ENCODE measurements at places on chromosomes 3 and 15. TPM values are rescaled to one million over a fixed set of nuclear protein-coding genes. Genes with fewer than 3 reads are reported as not detected.

GRCh38 chr15:80204231-80204630 lies 47.8 kb downstream of the CTXND1 start:
- no peak overlapping the region for H3K27ac ChIP-seq
- H3K4me3 ChIP-seq, result no peak overlapping the region
- H3K36me3 ChIP-seq, result no peaks in the 10 kb centered on the region
- peaks cover 8% of the 10 kb centered on the region for H3K4me1 ChIP-seq

DNA sequence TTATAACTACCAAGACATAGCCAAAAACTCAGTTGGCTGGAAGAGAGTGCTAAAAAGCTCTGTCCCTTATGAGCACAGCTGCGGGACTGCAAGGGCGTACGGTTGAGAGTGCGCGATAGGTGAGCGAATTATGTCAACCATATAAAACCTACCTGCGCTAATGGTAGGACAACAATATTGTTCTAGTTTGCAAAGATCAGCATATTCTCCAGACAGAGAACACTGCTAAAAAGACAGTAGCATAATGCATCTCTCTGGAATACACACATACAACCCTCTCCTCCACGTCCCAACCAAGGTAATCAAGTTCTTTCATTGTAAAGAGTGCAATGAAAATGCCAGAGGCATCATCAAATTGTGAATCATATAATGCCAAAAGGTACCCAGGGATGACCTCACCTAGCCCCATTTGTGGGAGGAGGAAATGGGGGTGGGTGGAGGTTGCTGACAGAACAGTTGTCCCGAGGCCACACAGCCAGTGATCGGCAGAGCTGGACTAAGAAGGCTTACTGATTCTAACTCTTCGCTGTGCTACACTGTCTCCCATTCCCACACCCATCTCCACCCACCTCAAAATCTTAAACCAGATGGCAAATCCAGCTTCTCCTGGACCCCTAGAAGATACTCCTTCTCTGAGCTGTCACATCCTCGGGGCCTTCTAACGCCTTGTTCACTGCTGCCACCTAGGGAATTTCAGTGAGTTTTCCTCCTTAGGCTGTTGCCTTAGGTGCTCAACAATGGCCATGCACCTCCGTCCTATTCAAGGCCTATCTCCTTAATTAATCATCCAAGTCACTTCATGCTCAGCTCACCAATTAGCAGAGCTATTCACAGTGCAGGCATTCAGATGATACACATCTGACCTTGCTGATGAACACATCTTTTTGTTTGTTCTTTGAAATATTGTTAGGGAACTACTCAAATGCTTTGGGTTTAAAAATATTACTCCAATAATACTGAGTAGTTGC lies 60.7 kb downstream of the RPL22L1 start:
- no peak overlapping the region for H3K4me3 ChIP-seq
- H3K4me1 ChIP-seq, result no peaks in the 10 kb centered on the region
- H3K36me3 ChIP-seq, result no peaks in the 10 kb centered on the region

ANKRD63 gene
- total RNA-seq, result not detected

GRCh38 chr3:130345487-130346079 lies at the start of gene COL6A5:
COL6A5 (plus strand) TSS chr3:130345672; CDS start chr3:130373639, 27,967 bp downstream.
- no peak within 1 kb of the TSS for H3K4me3 ChIP-seq
- H3K27me3 ChIP-seq, result peaks cover 4% of the 10 kb centered on the region
- no peak within 1 kb of the TSS for H3K27ac ChIP-seq
- H3K36me3 ChIP-seq, result no peaks in the 10 kb centered on the region
- DNase-seq, result peak; percentile 28

- no peak overlapping the region for H3K4me3 ChIP-seq
- no peaks in the 10 kb centered on the region for H3K27me3 ChIP-seq
- H3K27ac ChIP-seq, result no peak overlapping the region
- no peak for DNase-seq
Observed at GRCh38 chr3:173945806-173946205, 548.3 kb downstream of the NLGN1 start.

GRCh38 chr3:144622845-144623244 lies 651.2 kb downstream of the DIPK2A start:
- H3K36me3 ChIP-seq, result no peaks in the 10 kb centered on the region
- H3K27ac ChIP-seq, result no peak overlapping the region
- DNase-seq, result no peak
- H3K27me3 ChIP-seq, result no peaks in the 10 kb centered on the region
- H3K4me1 ChIP-seq, result no peaks in the 10 kb centered on the region
